ENCODE measurements at places on chromosomes 5 and 9.

DNA sequence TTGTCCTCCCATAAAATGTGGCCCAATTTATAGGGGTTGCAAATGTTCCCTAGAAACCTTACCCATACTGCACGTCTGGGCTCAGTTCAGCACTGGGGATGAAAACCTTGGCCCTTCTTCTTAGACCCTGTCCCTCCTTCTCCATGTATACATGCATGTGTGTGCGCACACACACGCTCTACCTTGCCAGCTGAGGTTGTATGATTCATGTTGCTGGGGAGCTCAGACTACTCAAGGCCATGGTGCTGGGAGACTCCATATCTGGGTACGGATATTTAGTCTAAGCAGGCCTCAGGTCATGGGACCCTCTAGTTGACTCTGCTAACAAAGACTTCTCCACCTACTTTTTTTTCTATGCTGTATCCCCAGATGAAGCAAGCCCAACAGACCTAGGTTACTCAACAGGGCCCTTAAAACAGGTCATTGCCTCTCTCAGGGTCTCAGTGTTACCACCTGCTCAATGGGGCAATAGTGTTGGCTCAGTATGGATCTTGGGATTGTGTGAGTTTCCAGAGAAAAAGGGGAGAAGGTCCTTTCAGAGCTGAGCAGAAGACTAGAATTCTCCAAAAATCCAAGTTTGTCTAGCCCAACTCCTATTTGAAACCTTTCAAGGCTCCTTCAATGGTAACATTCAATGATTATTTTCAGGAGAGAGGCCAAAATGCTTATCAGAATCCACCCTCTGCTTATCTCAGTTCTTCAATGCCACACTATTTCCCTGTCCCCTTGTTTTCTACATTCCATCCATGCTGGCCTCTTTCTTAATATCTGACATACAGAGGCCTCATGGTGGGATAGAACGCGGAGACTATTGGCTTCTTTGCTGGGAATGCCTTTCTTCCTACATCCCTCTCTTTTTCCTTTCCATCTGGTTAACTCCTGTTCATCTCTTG, 123.6 kb upstream of the PITX1 start:
- DNase-seq: no peak

GRCh38 chr9:124266139-124266825, 8.5 kb downstream of the NEK6 start:
- no peak for DNase-seq

DNA sequence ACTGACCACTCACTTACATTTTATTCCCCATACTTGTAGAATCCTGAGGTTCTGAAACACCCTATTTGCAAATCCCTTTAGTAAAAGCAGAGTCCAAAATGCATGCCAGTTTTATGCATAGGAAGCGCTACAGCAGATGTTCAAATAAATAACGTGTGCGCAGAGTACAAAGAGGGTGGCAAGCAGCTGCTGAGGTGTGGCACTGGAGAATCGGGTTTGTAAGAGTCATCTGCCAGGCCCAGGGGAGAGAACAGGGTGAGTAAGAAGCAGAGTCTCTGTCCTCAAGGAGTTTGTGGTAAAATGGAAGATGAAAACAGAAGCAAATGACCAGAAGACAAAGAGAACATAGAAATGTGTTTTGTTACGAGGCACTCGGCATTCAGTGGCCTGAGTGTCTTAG, 288.8 kb downstream of the GLIS3 start:
- no peak for DNase-seq

DNA sequence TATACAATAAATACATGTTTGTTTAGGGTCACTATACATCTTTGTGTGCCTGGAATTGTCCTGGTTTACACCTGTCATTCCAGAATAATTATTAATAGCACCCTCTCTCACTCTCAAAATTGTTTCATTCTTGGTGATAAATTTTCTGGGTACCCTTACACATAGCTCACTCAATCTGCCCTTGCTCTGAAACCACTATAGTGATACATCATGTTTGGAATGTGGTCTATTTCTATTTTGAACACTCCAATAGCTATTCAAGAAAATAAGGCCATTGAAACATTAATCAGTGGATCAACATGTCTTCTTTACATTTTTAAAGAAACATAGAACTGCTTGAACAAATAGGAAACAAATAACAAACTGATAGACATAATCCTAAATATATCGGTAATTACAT, 158.7 kb downstream of the ARRDC3 start:
- DNase-seq: no peak

GRCh38 chr9:115884846-115885245, 268.7 kb upstream of the PAPPA start:
- no peak for DNase-seq

DNA sequence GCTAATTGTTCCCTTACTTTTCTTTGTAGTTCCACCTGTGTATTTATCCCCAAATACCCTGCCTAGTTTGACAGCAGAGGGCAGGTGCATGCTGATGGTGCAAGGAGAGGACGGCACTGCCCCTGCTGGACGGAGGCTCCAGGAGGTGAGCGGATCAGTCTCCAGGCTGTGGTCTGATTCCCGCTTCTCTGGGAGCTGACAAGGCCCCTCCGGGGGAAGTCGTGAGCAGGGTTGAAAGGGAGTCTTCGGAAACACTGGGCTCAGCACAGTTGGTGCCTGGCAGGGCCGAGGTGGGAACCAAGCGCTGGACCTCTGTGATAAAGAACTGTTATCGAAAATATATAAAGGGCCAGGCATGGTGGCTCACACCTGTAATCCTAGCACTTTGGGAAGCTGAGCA, 52.9 kb downstream of the RASGEF1C start:
- DNase-seq: no peak

DNA sequence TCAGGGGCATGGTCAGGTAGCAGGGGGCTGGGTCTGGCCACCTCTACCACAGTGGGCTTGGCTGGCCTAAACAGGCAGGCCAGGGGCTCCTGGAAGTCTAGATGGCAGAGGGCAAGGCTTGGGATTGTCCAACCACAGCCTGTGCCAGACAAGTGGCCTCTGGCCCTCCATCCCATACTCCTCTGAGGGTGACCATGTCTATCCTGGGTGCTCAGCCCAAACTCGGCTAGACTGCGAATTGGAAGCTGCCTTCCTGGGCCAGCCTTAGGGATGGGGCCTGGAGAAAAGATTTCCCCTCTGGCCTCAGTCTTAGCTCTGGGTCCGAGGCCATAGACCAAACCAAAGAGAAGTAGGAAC, 110.5 kb downstream of the PHF2 start:
- no peak for DNase-seq

- DNase-seq: no peak
These were observed 105.1 kb downstream of the MED10 start for GRCh38 chr5:6273090-6273735.

GRCh38 chr9:132980157-132980556, 1.7 kb downstream of the GFI1B start:
- DNase-seq: no peak

- no peak for DNase-seq
These were observed 560.7 kb downstream of the HTR1A start for GRCh38 chr5:63401436-63402046.

DNA sequence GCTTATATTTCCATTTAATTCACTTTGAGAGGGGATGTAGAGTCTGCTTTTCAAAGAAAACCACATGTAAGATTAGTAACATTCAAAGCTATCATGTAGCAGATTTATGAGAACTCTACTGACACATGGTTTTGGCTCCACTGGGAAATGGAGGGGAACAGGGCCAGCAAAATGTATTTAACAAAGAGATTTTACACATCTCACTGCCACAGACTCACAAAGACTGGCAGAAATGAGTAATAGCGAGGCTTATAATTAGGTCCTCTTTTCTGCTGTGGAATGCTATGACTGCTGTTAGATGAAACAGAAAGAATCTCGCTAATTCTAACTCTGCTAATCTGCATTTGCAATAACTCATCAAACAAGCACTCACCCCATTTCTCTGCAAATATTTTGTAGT, 4.5 kb downstream of the DAP start:
- no peak for DNase-seq

- DNase-seq: no peak
These were observed 220.3 kb downstream of the NR3C1 start for GRCh38 chr5:143182901-143183820.

DNA sequence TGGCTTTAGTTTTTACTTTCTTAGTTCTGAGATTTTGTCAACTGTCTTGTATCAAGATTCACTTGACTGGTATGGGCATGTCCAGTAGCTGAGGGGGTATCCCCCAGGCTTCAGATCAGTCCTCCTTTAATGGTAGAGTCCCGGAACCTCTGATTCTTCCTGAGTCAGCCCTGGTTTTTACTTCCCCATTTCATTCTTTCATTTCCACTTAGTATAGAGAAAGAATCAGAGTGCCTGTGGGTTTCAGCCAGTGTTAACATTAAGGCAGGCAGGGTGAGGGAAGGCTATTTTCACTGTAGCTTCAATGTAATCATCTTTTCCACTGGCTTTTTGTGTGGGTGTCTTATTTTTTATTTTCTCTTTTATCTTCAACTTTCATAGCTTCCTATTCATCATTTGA, 8.3 kb upstream of the COMMD10 start:
- DNase-seq: no peak

- DNase-seq: peak; percentile 36
These were observed at the start of gene RHOBTB3 for GRCh38 chr5:95730730-95731570. TSS of gene RHOBTB3 (plus strand) at chr5:95731336. CDS start at chr5:95731683, 347 bp downstream.

DNA sequence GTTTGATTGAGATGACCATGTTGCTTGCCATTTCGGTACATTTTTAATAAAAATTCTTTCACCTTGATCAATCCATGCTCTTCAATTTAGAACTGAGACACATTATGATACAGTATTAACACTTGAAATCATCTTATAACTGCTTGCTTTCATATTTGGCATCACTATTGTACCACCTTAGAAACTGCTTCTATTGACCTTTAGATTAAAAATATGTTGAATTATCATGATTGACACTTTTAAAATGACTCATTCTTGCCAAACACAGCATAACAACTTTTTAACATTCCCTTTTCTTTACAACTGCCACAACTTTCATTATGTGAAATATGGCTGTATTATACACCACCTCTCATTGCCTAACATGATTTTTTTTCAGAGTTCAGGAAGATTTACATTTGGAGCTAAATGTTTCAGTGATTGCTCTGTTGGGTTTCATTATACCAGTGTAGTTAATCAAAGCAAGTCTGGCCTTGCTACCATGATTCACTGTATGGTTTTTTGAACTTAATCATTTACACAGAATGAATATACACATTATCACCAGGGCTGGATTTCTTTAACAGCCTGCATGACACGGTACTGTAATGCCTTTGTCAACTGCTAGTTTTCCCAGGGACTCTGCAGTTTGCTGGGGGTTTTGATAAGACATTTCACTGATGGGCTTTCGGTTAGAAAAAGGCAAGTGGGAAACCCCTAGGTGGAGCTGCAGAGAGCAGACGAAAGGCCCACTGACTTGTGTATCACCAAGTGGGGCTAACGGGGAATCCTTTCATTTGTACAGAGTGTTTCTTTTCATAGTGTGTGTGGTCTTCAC, 93.6 kb upstream of the TLE4 start:
- no peak for DNase-seq

DNA sequence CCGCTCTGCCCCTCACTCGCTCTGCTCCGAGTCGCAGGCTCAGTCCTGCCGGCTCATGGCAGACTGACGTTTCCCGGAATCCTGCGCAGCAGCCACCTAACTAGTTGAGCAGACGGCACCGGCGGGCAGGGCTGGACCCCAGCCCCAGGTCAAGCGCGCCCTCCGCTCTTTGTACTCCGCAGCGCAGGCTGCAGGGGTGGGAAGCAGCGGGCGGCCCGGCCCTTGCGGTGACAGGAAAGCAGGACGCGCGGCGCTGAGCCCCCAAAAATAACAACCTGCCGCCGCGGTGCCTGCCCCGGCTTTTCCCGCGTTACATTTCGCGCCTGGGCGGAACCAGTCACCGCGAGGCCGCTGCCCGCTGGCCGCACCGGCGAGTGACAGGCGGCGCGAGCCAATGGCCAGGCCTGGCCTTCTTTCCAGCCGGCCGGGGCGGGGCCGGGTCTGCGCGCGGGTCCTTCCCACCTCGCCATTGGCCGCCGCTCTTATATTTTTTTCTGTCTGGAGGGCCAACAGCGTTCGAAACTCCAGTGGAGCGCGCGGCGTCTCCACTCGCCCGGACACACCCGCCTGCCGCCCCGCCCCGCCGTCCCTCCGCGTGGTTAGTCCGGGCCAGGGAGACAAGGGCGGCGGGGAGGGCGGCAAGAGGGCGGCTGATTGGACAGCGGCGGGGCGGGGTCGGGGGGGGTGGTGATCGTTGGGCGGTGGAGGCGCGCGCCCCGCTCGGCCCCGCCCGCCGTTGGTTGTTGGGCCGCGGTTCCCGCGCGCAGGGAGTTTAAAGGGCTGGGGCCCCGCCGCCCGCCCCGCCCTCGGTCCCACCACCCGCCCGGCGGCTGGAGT, at the start of gene ZNF367:
Gene ZNF367 (minus strand): TSS at position 288 of the 837 bp plus-strand sequence. CDS start 338 bp downstream, outside the sequence.
- DNase-seq: peak; percentile 88

- DNase-seq: no peak
These were observed 116.6 kb upstream of the STARD4 start for GRCh38 chr5:111628901-111629300.

- no peak for DNase-seq
These were observed 237.7 kb downstream of the SH3GL2 start for GRCh38 chr9:17816431-17817027.

- no peak for DNase-seq
These were observed 46.2 kb upstream of the PRRC1 start for GRCh38 chr5:127471211-127471610.

DNA sequence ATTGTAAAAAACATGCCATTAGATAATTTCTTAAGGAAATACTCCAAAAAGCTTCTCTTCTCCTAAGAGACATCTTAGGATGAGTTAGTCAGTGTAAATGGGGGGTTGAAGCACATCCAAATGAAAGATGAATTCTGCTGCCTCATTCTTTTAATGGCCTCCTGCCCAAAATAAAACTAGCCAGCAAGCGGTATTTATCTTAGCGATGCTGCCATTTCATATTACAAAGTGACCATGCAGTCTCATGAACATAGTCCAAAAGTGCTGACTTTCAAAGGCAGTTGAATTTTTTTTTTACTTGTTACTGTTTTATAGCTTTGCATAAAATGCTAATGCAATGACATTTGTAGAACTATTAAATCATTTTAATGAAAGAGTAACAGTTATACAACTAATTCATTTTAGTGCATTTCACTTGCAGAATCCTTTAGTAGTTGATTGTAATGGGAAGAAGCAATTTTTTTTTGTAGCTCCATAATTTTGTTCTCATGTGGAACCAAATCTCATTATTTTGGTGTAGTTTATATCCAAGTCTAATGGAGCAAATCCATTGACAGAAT, 151.5 kb downstream of the CAVIN4 start:
- DNase-seq: no peak

GRCh38 chr5:72301557-72301956, 18.5 kb downstream of the MRPS27 start:
- no peak for DNase-seq

DNA sequence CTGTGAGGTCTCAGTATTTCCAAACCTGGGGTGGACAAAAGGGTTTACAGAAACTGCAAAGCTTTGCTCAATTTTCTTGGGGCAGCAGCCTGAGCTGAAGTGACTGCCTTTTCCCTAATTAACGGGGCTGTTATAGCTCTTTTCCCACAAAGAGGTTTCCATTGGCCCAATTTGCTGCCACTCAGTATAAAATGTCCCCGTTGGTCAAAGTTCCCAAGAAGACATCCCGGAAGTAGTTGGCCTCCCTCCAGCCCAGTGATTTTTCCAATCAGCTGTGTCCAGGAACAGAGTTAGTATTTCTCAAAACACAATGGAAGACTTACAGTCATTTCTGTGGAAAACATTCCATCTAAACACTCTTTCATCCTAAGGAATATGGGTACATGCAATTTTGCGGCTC, 643.6 kb downstream of the ACTL7B start:
- no peak for DNase-seq

GRCh38 chr9:128882677-128883603, 1.0 kb downstream of the LRRC8A start:
- DNase-seq: no peak

GRCh38 chr5:155451106-155451505, 437.6 kb downstream of the KIF4B start:
- no peak for DNase-seq

GRCh38 chr5:2658447-2658846, 93.0 kb downstream of the IRX2 start:
- DNase-seq: no peak
